GM12878 (cell line): ENCODE measurements at places on chromosomes 13 and 19.

DNA sequence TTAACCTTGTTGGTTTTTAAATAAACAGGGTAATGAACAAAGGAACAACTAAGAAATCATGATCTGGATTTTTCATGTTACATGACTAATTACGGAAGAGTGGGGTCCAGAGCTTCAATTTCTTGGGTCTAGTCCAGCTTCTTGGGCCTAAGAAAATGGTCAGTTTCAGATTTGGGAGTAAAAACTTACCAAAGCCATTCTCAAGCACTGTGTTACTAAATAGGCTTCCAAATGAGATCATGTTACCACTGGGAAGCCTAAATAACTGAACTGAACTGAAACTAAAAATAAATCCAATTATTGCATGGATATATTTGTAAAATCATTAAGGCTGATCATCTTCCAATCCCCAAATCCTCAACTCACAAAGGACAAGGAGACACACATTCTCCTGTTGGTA is 13.9 kb downstream of the TBC1D4 start:
- no peak for DNase-seq

DNA sequence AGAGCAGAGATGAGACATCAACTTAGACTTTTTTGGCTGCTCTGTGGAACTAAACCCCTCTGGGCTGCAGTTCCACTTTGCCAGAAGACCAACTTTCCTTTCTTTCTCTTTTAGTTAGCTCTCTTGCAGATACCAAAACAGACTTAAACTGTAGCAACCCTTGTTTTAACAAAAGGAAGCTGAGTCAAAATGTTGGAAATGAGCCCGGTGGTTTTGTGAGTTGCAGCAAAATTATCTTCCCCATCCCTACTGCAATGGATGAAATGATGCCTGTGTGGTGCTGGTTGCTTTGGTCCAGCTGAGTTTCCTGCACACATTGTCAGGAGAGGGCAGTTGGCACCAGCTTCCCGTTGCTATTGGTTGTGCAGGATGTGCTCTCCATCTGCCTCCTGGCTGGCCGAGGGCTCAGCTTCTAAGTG is 115.3 kb downstream of the LRCH1 start:
- DNase-seq = no peak

DNA sequence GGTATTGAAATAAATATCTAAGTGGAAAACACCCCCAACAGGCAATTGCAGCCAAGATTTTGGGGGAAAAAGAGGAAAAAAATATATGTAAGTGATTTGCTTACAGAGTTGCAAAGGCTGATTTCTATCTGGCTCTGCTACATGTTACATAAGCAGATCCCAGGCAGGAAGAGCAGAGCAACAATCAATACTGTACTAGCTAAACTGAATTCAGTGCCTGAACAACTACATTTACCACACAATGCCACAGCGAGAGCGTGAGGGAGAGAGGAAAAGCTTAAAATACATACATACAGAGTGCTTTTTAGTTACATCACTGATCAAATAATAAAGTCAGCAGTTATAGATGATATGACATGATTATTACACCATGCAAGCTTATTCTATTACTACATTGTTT is 665.6 kb upstream of the ARGLU1 start:
- no peak for DNase-seq

DNA sequence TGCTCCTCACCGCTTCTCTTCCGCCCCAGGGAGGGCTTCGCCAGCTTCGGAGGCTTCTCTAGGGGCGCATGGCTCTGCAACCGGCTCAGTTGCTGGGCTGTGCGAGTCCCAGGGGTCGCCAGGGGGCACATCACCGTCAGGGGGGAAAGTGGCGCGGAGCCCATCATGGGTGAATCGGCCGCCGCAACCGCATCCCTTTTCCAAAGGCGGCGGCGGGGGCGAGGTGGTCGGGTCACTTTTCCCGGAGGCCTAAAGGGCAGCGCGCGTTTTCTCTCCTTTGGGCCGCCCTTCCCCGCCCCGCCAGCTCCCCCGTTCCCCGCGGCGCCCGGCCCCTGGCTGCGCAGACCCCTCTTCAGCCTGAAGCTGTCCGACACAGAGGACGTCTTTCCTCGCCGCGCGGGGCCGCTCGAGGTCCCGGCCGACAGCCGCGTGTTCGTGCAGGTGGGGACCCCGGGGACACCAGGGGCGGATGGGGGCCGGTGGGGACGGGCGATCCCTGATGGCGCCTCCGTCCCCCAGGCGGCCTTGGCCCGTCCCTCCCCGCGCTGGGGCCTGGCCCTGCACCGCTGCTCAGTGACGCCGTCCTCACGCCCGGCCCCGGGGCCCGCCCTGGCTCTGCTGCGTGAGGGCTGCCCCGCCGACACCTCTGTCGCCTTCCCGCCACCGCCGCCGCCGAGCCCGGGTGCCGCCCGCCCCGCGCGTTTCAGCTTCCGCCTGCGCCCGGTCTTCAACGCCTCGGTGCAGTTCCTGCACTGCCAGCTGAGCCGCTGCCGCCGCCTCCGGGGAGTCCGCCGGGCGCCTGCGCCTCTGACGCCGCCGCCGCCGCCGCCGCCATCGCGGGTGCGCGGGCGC is 1.7 kb downstream of the TGFBR3L start:
- no peak for DNase-seq

GRCh38 chr19:44356383-44357111 is at the start of gene ZNF112:
Gene ZNF112, minus strand, starts transcription at chr19:44356680. Its CDS starts 16,141 bp downstream, at chr19:44340539.
- DNase-seq = peak; percentile 11

DNA sequence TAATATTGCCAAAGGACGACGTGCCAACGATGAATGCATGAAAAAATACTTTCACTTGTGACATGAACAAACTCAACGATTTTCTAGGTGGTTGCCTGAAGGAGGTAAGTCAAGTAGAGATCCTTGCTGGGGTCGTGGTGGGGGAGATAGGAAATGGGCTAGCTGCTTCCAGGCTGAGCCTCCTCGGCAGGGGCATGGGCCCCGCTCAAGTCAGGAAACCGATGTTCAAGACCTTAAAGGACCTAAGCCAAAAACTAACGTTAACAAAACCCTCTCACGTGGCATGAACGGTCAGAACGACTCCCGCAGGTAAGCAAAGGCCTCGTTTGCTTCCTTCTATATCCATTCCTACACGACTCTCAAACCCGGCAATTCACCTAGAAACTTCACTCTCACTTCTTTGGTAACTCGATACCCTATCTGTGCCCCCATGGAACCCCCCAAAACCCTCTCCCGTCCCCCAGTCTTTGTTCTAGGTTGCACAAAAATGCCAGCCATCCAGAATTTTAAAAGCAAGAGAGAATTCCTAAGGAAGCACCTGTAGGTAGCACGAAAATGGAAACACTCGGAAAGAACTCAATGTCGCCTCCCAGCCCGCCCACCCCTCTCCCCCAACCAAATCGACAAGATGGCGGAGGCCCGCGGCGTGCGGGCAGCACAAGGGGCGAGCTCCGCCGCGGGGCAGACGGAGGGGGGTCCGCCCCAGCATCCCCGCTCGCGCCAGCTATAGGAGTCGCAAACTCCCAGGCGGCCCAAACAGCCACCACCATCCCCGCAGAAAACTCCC is 13.6 kb downstream of the ACP4 start:
- no peak for DNase-seq

DNA sequence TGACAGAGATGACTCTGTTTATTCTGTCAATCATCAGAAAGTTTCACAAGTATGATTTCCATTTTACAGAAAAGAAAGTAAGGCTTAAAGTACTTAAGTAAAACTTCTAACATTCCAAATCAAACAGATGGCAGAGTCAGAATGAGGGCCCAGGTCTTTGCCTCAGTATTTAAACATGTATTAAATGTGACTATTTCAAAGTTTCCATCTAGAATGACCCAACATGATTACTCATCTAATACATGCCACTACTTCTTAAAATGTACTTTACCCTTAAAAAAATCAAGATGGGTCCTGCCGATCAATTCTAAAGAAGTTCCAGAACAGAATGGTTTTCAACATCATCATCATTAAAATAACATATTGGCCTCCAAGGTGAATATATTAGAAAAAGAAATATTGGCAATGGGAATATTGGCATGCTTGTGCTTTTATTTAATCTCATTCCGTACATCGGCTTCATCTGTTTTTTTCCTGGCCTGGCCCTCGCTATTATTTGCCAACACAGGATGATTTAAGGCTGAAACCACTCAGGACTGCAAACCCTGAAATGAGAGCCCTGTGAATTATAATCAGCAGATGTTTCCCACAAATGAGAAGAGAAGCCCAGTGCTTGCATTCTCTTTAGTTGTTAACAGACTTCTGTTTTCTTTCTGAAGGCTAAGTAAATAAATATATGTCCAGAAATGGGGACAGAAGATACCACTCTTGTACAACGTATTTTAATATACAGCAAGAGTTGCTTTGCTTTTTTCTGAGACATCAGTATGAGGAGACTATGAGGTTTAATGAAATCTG is 340.0 kb downstream of the DNAJC15 start:
- no peak for DNase-seq

- no peak for DNase-seq
Observed at GRCh38 chr13:74554569-74555275, 420.5 kb upstream of the KLF12 start.

DNA sequence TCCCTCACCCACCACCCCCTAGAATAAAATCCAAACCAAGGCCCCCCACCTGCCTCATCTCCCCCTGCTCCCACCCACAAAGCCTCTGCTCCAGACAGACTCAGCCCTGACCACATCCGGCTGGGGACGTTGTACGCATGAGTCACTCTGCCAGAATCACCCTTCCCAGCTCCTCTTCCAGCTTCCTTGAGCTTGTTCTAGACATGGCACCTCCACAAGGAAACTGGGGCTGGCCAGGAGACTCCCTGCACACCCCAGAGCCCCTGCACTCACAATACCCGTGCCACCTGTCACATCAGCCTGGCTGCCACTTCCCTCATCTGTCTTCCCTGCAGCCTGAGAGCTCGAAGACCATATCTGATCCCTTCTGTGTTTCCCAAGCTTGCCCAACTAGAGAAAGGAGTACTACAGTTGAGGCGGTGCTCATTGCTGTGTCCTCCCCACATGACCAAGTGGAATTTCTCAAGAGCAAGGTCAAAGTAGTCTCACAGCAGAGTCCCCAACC is 9.7 kb downstream of the DEDD2 start:
- DNase-seq = no peak

DNA sequence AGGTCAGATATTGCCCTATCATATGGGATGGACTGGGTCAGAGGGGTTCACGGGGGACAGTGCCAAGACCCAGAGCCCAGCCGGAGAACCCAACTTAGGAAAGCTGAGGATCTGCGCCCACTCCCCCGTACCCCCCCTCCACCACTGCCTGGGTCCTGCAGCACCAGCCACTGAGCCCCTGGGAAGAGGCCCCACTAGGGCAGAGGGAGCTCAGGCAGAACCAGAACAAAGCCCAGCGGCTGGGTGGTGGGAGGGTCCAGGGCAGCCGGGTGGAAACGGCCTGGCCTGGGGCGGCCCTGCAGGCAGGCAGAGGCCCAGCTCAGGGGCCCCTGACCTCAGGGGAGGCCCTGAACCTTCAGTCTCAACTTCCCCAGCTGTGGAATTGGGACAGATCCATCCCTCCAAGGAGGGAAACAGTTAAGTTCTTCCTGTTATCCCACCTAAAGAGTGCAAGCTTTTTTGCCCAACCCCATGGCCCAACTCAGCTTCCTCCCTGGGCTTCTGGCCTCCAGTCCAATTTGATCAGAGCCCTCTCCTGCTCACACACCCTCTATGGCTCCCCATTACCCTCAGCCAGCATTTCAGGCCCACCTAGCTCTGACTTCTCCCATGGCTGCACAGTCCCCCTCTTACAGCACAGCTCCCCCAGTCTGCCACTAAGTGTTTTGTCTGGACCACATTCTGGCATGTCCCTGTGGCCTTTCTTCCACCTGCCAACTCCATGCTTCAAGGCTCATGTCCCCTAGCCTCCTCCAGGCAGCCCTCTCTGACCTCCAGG is 3.1 kb downstream of the NR2F6 start:
- no peak for DNase-seq

DNA sequence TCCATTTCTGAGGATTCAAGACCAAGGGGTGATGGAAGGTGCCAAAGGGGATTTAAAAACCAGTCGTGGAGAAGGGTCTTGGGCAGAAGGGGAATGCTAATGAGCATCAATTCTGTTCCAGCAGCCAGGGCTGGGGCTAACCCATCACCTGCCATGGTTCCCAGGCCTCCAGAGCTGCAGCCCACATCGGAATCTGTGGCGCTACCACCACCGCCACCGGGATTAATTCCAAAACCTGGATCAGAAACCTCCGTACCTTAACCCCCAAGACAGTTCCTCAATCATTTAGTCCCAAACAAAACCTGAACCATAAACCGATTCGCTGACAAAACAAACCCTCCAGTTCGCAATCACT is 583 bp downstream of the ZNF615 start:
- no peak for DNase-seq

GRCh38 chr19:28990522-28990921 is 222.4 kb downstream of the UQCRFS1 start:
- no peak for DNase-seq

DNA sequence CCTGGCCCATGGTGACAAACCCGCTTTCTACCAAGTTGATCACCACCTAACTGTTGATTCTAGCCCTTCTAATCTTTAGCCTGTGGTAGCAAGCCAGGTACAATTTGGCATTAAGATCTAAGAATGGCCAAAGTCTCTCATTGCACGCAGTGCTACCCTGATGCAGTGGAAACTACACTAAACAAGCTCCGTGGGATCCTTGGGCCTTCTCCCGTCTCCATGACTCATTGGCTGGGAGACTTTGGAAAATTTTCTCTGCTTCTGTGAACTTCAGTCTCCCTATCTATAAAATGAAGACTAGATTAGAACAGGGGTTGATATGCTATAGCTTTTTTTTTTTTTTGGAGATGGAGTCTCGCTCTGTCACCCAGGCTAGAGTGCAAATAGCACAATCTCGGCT is 223.0 kb downstream of the TSHZ3 start:
- no peak for DNase-seq

DNA sequence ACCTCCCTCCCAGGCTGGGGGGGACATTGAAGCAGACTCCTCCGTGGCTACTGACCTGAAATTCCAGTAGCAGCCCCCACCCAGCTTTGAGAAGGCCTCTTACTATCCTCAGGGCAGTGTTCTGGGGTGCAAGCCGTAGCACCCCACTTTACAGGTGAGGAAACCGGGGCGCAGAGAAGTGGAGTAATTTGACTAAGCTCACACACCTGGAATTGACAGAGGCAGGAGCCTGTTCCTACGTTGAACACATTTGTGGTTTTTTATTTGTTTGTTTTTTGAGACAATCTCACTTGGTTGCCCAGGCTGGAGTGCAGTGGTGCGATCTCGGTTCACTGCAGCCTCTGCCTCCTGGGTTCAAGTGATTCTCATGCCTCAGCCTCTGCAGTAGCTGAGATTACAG is 14.6 kb upstream of the S1PR4 start:
- no peak for DNase-seq

DNA sequence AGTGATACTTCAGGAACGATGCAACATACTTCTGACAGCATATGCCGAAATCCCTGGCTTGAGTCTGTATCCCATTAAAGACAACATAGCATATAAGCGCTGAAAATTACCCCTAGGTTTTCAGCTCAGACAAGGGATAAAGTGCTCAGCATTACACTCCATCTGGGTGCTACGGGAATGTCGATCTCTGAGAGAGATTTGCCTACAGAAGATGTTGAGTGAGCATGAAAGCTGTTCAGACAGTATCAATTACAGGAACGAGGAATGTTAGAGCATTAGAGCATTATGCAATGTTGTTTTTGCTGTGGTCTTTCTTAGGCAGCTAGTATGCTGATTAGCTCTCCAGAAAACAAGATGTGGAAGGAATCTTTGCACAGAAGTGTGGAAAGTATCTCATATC is 484.5 kb downstream of the LIG4 start:
- no peak for DNase-seq
